ENCODE measurements at places on chromosomes 7 and 10. TPM values are rescaled to one million over a fixed set of nuclear protein-coding genes. Genes with fewer than 3 reads are reported as not detected.

TSPAN14 gene
- 143 TPM for total RNA-seq

HOXA10 gene
- total RNA-seq = 23.1 TPM

CALCR gene
- not detected for total RNA-seq

IQUB gene
- total RNA-seq = 2.2 TPM

GLI3 gene
- 8.6 TPM for total RNA-seq

VAX1 gene
- not detected for total RNA-seq

FAM25A gene
- total RNA-seq = not detected

TSPAN13 gene
- total RNA-seq = 8.6 TPM

DENND2A gene
- total RNA-seq = 22.5 TPM

TMEM213 gene
- total RNA-seq = not detected

GDF10 gene
- 48.2 TPM for total RNA-seq

RTKN2 gene
- not detected for total RNA-seq

NKX6-2 gene
- total RNA-seq = 1.5 TPM

SHTN1 gene
- total RNA-seq = 15.9 TPM

NRCAM gene
- 19.3 TPM for total RNA-seq

PKD2L1 gene
- not detected for total RNA-seq

SDK1 gene
- total RNA-seq = 8.2 TPM

ZNF487 gene
- 23.7 TPM for total RNA-seq

SERPINE1 gene
- total RNA-seq = 13.9 TPM

Measured in tibial nerve (tissue), 4 donors.